ENCODE measurements at places on chromosomes 16 and 17. TPM values are rescaled to one million over a fixed set of nuclear protein-coding genes. Genes with fewer than 3 reads are reported as not detected.

Gene ABCC11
- total RNA-seq = not detected

Gene CTCF
- 29.2 TPM for total RNA-seq

- DNase-seq = no peak
Observed at GRCh38 chr16:50928065-50928464, 186.2 kb downstream of the CYLD start.

GRCh38 chr17:48954300-48954755 lies 9.7 kb upstream of the SNF8 start:
- no peak for DNase-seq

GRCh38 chr17:40264458-40265185 lies 23.1 kb upstream of the CDC6 start:
- DNase-seq = no peak

DNA sequence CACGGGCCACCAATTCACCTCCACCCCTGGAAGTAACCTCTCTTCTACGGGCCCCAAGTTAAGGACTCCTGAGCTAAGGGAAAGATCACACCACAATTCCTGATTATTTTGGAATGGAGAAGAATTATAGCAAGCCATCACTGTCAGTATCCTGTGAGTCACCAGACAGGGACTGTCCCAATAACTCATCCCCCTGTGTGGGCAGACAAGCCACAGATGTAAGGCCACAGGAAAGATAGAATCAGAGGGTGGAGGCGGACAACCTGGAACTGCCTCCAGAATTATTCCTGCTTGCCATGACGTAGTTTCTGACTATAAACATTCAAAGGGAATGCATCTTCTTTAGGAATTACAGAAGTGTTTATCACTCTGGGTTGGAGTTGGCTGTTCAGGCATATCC lies 5.8 kb upstream of the MYO1D start:
- no peak for DNase-seq

DNA sequence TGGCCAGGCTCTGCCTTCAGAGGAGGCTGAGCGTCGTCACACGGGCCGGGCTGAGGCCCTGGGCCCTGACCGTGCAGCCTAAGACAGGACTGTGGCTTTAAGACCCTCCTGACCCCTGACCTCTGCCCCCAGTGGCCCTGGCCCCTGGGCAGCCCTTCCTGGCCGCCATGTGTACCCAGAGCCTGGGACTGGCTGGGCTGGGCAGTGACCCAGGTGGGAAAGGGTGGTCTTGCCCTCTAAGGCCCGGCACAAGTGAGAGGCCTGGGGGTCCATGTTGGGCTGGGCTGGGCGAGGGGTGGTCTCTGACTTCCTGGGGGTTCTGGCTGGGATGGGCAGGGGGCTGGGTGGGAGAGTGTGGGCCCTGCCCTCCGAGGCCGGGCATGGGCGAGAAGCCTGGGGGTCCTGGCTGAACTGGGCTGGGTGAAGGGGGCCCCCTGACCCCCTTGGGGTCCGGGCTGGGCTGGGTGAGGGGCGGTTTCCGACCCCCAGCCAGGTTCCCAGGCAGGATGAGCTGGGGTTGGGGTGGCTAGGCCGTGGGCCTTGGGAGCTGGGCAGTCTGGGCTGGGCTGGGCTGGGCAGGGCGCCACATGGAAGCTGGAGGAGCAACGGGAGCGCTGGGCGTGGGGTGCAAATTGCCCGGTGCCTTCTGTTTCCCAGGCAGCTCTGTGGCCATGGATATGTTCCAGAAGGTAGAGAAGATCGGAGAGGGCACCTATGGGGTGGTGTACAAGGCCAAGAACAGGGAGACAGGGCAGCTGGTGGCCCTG lies at the start of gene CDK3:
Gene CDK3 (plus strand): TSS at position 101 of the 767 bp plus-strand sequence. CDS start 571 bp downstream, at position 672.
- no peak for DNase-seq

DNA sequence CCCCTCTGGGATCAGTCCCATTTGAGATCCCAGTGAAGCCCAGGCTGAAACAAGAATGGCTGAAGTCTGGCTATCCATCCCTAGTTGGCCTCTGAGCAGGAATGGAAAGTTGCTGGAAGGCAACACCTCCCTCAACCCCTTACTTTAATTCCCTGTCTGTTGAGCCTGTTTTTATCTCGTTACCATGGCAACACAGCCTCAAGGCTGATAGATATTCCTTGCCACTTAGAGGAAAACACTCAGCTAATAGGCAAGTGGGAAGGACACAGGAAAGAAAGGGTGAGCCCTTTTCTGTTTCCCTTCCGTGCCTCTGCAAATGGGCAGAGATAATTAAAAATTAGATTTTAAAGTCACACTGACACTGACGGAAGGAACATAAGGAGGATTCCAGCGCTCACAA lies 75.5 kb upstream of the CLEC3A start:
- no peak for DNase-seq

DNA sequence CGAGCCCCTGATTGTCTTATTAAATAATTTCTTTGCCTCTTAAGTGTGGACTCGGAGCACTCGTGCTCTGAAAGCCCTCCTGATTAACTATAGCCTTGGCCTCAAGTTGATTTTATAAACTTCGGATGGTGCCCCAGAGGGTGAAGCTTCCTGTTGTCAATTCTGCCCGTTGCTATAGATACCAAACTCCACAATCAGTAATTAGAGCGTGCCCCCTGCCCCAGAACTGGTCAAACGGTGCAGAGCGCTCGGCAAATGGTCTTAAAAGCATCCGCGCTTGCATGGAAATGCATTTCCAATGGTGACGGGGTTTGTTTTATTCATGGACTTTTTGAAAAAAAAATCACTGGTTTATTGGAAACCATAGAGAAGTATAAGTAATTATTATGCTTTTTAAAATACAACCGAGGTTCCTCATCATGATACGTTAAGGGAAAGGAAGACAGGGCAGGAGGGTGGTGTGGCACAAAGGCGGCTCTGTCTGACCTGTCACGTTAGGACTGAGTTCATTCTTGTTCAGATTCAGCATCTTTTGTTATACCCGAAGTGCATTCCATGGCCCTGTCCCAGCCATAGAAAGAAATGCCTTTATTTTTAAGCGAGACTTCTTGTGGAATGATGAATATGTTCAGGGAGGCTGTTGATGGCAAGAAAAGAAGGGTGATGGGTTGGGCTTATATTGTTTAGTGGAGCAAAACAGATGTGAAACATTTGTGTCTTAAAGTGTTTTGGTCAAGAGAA lies 476.4 kb downstream of the MAF start:
- DNase-seq = no peak

- peak; percentile 64 for DNase-seq
Observed at GRCh38 chr16:57528499-57529390, 7.6 kb downstream of the CCDC102A start.

DNA sequence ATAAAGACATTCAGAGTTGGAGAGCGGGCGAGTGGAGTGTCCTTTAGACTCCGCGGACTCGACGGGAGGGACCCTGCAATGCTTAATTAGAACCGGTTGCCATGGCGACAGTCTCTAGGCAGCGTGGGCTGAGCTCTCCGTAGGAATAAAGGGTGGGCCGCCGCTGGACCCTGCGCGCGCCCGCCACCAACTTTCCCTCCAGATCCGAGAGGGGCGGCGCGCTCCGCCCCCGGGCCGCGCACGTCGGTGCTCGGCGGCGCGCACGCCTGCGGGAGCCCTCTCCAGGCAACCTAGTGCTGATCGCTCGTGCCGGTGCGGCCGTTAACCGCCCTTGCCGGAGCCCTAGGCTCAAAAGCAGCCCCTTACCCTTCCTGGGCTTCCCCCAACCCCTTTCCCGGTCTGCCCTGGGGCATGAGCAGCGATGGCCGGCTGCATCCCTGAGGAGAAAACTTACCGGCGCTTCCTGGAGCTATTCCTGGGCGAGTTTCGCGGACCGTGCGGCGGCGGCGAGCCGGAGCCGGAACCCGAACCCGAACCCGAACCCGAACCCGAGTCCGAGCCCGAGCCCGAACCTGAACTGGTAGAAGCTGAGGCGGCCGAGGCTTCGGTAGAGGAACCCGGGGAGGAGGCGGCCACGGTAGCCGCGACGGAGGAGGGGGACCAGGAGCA lies at the start of gene PPM1E:
Gene PPM1E (plus strand): TSS at position 278 of the 669 bp plus-strand sequence.
- no peak for DNase-seq

- DNase-seq = no peak
Observed at GRCh38 chr16:72244853-72245252, 72.9 kb upstream of the PMFBP1 start.

DNA sequence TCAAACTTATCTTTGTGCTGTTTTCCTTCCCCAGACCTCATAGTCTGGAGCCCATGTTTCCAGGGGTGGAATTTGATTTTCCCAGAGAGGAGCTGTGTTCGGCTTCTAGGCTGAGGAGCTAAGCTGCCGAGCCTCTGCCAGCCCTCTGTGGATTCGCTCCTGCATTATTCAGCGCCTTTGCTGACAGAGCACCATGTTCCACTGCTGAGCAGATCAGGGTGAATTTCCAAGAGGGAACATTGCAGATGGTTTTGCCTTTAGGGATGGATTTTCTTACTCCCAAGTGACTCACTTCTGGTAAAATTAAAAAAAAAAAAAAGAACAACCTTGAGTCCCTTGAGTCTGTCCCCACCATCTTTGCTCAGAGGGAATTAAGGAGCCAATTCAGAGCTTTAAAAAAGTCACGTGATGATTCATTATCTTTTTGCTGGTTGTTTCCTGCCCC lies 229.5 kb downstream of the PRKCA start:
- no peak for DNase-seq

- no peak for DNase-seq
Observed at GRCh38 chr17:41710472-41711090, 1.6 kb upstream of the GAST start.

GRCh38 chr17:81277946-81278693 lies 17.0 kb downstream of the SLC38A10 start:
- no peak for DNase-seq

All from sigmoid colon (tissue), 7 donors.